ENCODE measurements at places on chromosomes 1 and 21.

DNA sequence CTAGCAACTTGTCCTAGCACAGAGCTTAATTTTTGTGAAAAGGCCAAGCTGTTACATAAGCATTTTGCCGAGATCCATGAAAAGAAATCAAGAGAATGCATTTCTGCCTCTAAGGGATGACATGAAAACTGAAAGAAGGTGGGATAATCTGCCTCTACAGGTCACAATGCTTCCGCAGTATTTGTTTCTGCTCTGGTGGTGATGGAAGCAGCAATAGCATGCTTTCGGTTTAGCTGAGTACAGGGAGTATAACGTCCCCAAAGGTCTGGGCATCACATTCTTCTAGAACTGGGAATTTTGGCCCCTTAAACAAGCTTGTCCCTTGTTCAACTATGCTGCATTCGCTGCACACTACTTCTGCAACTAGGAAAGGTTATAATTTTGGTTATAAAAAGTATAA is 14.4 kb upstream of the MAGI3 start:
- no peak for DNase-seq

DNA sequence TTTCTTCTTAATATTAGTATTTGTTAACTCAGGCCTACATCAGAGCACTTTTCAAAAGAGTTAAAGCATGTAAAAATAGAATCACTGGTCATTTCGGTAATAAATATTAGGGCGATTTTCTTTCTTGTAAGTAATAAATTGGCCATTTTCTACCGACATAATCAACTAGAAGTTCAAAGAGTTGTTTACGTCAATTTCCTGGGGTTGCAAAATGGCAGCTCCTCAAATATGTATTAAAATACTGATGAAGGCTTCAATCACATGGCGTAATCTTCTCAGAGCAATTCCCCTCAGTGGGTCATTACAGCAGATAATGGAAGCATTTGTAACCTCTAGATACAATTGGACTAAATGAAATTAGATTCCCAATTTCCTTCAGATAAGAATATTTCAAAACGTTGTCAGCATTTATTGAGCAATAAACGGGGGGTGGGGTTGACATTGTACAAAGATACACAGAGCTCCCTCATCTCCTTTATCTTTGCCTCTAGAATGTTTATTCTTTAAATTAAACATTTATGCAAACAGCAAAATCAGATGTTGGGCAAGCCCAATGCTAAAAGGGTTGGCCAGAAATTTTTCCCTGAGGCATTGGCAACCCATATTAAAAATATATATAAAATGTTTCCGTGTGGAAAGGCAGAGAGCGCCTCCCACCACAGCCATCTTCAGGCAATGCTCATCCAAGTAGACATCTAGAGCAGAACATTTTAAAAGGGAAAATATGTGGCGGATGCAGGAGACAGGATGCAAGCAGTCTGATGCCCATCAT is 240.6 kb downstream of the NCAM2 start:
- DNase-seq = no peak

DNA sequence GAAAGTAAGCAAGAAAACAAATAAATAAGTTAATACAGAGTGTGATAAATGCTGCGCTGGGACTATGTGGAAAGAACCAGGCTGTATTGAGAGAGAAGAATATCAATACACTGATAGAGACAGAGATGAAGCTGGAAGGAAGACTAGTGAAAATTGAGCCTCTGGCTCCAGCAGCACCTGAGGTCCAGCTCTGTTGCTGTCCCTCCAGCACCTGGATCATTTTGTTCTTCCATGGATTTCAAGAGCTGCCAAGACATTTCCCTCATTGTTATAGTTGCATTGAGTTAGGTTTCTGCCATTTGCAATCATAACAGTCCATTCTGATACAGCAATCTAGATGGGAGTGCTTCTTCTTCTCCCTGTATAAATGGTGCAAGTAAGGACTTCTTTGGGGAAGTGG is 242.7 kb upstream of the FGGY start:
- no peak for DNase-seq

GRCh38 chr21:29718081-29718815 is 221.5 kb downstream of the GRIK1 start:
- DNase-seq = no peak

DNA sequence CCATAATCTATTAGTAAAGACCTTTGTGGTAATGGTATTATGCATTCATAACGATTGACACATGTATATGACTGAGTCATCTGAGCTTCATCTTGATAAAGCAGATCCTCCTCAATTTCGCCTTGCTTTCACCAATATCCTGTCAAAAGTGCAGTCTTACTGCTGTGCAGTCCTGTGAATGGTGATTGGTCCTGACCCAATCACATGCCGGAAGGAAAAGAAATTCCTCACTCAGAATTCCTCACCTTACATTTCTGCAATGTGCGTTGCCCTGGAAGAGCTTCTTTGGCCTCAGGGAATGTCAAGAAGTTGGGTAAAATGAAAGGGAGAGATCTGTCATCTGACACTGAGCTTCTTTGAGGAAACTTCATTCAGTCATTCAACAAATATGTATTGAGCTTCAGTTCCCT is 121.0 kb upstream of the TSPAN2 start:
- peak; percentile 61 for DNase-seq

GRCh38 chr1:84350550-84350949 is 47.7 kb upstream of the DNASE2B start:
- no peak for DNase-seq

- DNase-seq = peak; percentile 66
Measured at GRCh38 chr1:202283991-202284390, 57.7 kb downstream of the UBE2T start.

DNA sequence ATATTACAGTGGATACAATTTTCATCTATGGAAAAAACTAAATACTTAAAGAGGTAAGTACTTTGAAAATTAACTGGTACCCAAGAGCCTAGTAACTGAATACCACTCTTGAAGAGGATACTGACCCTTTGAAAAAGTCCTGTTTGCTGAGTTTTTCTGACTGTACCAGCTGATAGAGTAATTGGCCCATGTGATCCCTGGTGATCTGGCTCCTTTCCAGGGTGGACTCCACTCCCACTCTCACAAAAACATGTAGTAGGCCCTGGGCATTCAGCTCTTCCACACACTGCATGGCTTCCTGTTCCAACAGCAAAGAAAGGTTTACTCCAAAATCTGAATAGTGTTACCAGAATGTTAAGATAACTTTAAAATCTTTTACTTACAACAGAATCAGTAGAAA is 53.6 kb upstream of the HP1BP3 start:
- no peak for DNase-seq

- no peak for DNase-seq
Measured at GRCh38 chr1:9597361-9598315, 8.9 kb downstream of the TMEM201 start.

- DNase-seq = no peak
Measured at GRCh38 chr21:21851657-21852056, 853.4 kb downstream of the NCAM2 start.

DNA sequence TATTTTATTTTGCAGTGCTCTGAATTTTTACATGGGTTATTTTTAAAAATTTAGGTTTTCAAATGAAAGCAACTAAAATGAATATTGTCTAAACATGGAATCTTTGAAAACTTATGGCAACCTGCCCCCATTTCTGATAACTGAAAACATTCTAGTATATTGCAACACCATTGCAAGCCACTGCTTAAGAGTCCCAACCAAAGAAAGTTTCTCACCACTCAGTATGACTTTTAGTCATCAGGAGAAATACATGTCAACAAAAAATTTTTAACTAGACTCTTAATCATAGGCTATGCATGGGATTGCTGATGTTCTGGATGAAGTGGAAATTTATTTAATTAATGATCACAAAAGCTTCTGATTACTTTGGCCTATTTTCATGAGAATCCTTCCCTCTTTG is 112.1 kb downstream of the TNFSF18 start:
- no peak for DNase-seq

DNA sequence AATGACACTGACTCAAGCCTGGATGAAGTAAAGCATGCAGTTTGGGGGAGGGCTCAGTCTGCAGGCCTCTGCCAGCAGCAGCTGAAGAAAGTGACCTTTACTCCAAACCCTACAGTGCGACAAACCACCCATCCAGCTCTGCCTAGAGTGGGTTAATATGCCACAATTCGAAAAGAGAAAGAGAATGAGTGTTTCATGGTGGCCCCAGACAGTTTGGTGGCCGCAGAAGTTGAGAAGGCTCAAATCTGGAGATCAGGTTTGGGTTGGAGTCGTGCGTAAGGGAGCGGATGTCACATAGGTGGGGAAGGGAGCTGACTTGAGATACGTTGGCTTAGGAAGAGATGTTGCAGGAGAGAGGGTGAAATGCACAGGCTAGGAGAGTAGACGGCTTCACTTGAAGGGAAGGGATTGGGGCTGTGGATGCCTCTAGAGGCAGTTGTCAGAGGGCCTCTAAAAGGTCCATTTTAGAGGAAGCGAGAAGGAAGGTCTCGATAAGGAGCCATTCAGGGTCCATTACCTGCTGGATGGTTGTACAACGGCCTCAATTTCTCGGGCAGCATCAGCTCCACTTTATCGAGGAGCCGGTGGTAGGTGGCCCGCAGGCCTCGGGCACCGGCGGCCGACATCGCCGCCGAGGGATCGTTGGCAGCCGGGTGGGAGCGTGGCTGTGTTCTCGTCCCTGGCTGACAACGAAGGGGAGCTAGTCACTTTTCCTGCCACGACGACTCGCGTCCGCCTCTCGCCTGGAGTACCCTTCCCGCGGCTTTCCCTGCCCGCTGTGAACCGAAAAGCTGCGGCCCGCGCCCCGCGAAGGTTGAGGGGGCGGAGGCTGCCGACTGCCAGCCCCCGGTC is 1.0 kb upstream of the DCAF6 start:
- DNase-seq = peak; percentile 43

DNA sequence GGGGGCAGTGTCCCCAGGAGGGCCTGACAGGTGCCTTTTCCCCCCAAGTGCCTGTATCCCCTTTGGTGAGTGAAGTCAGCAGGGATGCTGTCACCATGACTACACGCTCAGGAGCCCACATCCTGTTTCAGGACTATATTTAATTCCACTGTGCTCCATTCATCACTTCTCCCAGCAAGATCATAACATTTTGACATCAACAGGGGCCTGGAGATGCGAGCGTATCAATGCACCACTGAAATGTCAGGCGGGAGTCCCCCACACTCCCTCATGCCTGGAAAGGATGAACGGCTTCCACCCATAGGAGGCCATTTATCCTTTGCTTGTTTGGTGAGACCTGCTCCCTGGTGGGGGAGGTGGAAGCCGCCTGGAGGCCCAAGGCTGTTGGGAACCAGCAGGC is 119.1 kb downstream of the PTPRU start:
- no peak for DNase-seq

DNA sequence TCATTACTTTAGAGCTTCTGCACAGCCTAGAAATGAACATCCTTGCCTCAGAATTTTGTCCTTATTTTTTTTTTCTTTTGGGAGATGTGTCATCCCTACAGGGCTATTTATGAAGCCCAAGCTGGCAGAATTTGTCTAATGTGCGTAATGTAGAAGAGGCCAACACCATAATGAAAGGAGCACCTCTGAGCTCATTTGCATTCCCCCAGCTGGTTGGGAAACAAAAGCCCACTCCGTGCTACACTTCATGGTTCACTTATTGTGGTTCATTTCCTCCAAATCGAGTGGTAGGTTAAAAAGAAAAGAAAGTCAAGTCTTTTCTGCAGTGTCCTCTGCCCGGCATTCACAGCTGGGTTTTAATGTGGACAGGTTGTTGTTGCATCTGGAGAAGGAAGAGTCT is 73.5 kb downstream of the KAZN start:
- DNase-seq = no peak

DNA sequence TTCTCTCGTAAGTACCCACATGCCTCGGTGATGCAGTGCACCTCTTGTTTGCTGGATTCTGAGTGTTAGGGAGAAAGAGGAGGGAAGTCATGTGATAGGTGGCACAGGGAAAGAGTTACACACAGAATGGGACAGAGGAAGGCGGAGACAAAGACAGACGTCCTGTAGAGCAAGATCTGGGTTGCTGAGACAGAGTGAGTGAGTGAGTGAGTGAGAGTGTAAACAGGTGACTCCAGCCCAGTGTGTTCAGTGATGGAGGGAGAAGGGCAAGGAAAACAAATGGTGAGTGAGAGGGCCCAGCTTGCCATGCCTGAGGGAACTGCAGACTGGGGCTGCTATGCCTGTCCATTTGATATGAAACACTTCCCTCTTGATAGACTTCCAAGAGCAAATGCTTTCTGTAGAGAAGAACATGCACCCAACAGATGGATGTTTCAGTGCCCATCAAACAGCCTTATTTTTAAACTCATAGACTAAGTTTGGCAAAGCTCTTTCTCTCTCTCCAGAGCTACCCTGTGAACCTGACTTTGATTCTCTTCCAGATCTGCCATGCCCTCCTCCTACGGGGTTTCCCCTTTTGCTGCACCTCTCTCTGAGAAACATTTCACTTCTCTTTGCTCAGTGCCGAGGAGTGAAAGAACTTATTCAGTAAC is 209.9 kb upstream of the COA6 start:
- no peak for DNase-seq

DNA sequence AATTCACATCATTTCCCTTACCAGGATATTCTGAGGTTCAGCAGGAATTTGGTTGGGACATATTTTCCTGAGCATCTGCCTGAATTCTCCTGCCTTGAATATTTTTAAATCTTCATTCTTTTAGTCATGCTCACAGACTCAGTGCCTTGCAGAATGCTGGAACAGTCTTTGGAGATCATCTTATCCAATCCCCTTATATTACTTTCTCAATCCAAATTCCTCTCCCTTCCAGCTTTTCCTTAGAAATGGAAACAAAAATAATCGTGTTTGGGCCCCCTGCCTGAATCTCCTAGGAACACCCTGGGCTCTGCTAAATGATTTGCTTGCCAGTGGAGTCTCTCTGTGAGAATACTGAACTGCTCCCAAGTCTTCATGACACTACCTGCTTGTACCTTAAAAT is 38.4 kb downstream of the LHX8 start:
- no peak for DNase-seq

DNA sequence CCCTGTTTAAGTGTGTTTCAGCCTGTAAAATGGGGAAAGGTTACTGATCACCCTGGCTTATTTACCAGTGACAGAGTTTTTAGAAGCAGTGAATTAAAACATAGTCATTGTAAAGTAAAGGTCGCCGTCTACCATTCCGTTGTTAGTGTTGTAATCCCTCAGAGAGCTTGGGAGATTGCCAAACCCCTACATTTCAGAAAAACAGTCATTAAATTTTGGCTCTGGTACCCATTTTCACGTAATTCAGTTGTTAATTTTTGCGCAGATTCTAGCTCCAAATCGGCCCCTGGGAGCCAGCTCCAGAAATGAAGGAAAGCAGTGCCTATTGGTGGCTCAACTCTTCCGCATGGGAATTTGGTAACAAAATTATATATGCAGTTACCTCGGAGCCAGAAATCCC is 127.7 kb upstream of the AJAP1 start:
- DNase-seq = no peak

DNA sequence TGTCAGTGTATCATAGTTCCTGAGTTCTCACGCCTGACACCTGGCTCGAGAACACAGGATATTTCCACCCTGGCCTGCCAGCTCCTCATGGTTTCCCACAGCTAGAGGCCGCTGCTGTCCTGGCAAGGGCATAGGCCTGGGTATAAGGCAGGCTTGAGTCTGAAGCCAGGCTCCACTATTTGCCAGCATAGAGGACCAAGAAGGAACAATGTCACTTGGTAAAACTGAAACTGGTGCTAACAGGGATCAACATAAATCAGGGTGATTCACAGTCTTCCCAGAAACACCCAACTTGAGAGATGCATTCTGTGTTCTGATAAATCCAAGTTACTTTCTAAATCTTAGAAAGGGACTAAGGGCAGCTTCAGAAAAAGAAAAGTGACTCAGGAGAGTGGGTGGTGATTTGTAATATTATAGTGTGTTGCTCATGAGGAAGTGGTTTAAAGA is 6.9 kb upstream of the S100A2 start:
- DNase-seq = peak; percentile 80
